ENCODE measurements at places on chromosomes 7 and 10.

DNA sequence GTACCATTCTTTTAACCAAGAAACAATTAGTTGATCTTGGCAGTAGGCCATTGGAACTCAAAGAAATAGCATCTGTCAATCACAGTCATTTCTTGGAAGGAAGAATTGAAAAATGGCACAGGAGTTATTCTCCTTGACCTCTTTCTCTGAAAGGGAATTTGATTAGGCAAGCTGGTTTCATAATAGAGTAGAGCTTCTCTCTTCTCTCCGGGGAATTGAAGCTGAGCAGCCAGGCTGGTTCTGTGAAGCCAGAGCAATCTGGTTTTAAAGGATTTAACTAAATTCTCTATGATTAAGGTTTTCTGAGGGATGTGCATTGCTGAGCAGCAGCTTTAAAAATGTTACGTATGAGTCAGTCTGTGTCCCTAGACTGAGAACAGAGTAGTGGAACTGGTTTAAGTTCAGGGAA lies 70.2 kb downstream of the AHCYL2 start:
- DNase-seq = no peak

GRCh38 chr7:135666846-135667245 lies 4.5 kb downstream of the STMP1 start:
- DNase-seq = no peak

- no peak for DNase-seq
These were observed 5.0 kb upstream of the ATXN7L1 start for GRCh38 chr7:105881439-105881838.

GRCh38 chr10:4953405-4953804 lies 9.8 kb upstream of the AKR1C1 start:
- DNase-seq = no peak

DNA sequence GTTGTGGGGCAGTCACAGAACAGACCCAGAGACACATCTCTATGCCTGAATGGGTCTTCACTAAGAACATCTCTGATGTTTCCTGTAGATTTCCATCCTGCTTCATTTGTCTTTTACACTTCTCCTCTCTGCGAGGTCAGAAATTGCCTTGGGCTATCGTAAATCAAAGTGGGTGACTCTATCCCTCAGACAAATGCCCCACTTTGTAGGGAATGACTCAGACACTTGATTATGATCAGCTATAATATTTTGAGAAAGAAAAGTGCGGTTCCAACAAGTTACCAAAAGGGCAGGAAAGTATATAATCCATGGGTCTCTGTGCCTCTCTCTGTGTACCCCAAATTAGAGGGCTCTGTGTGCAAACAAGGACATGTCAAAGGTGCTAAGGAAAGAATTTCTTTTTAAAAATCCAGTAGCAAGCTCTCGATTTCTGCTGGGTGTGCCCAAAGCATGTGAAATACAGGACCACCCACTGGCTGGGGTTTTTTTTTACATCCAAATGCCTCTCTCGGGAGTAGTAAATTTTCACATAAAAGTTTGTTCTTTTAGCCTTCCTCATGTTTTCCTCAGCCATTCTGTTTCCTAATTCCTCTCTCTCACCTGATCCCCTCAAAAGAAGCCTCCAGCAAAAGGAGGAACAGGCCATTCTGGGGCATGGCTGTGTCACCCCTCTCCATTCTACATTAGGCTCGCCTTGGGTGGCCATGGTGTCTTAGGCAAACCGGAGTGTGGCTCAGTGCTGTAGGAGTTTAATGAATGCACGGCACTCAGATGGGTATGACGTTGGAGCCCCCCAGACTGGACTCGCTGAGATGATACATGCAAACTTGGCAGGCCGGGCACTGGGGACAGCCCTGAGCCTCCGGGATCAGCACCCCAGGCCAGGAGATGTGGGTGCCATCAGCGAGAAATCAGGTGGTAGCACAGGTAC lies 6.3 kb upstream of the OPN4 start:
- DNase-seq = peak; percentile 25

- DNase-seq = no peak
These were observed 512.3 kb upstream of the GALNT17 start for GRCh38 chr7:70619659-70620058.

DNA sequence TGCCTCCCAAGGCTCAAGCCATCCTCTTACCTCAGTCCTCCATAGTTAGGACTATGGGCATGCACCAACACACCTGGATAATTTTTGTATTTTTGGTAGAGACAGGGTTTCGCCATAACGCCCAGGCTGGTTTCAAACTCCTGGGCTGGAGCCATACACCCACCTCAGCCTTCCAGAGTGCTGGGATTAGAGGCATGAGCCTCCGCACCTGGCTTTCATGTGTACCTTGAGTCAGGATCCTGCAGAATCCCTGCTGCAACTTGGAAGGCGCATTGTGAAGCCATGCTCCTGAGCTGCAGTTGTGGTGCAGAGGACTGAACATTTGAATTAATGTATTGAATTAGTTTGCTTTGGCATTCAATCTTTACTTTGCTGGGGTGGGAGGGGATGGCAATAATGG lies 29.4 kb upstream of the NMT2 start:
- DNase-seq = no peak

DNA sequence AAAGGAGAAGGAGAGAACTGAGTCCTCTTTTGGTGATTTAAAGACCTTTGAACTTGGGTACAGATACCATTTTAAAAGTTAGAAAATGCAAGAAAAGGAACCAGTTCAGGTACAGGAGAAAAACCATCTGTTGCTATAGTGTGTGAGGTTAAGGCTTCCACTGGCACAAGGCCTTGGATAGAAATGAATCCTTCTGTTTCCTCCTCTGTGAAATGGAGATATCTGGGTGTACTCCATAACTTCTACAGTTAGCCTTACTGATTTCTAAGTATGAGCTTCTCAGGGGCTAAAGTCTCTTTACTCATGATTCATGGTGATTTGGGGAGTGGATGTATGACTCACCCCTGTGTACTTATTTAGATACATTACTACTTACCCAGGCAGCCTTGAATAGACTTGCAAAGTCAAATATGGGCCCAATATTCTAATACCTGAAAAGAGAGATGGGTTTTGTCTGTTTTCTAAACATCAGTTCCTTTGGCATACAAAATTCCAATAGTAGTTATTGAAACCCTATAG lies 117.2 kb upstream of the ADO start:
- DNase-seq = peak; percentile 43

DNA sequence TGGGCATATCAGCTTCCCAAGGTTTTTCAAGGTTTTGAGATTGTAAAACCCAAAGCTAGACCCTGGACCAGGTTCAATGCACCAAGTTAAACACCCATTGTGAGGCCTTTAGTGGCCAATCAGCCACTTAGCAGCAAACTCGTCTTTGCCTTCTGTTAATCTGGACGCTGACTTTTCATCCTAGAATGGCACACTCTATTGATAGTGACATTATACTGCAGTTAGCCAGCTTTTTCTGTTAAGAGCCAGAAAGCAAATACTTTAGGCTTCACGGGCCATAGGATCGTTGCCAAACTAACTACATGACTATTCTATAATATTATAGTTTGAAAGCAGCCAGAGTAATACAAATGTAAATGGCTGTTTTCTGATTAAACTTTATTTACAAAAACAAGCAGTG lies 51.3 kb downstream of the VKORC1L1 start:
- DNase-seq = no peak

DNA sequence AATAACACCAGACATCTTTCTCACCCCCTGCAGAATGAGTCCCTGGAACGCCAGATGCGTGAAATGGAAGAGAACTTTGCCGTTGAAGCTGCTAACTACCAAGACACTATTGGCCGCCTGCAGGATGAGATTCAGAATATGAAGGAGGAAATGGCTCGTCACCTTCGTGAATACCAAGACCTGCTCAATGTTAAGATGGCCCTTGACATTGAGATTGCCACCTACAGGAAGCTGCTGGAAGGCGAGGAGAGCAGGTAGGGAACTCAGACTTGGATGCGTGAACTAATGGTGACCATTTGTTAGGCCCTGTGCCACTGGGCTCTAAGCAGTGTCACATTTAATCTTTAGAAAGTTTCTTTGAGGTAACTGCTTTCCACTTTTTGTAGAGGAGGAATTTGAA lies 7.1 kb downstream of the VIM start:
- DNase-seq = peak; percentile 58

DNA sequence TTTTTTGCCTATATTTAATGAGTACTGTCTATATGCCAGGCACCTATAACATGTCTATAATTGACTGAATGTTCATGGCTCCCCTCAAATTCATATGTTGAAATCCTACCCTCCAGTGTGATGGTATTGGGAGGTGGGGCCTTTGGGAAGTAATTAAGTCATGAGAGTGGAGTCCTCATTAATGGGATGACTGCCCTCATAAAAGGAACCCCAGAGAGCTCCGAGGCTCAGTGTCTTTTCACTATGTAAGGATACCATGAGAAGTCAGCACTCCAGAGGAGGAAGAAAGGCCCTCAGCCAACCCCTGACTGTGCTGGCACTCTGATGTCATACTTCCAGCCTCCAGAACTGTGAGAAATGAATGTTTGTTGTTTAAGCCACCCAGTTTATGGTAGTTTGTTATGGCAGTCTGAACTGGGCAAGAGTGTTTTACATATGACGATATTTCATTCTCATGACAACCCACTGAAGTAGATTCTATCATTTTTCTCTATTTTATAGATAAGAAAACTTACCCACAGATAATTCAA lies 61.1 kb upstream of the PCGF5 start:
- DNase-seq = no peak

- no peak for DNase-seq
These were observed 229.7 kb upstream of the PITRM1 start for GRCh38 chr10:3402187-3402751.

GRCh38 chr10:105974803-105975456 lies 1189.6 kb downstream of the SORCS1 start:
- peak; percentile 56 for DNase-seq

DNA sequence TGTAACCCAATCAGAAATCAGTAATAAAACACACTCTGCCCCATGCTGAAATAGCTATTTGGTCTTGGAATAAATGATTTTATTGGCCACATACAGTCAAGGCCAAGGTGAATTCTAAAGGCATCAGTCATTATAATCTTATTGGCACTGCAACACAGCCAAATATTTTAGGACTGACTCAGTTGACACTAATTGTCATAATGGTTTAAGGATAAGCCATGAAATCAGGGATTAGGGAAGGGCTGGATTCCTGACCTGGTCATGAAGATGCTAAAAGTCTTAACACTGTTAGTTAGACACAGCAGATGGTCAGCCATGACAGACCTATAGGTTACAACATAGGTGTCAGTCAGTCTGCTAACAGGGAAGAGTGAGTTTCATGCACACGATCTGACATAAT lies 330.3 kb upstream of the NPSR1 start:
- peak; percentile 10 for DNase-seq

- DNase-seq = peak; percentile 81
These were observed 149.1 kb upstream of the PRKCQ start for GRCh38 chr10:6729071-6729774.

GRCh38 chr10:86298501-86299001 lies 68.0 kb downstream of the GRID1 start:
- no peak for DNase-seq

DNA sequence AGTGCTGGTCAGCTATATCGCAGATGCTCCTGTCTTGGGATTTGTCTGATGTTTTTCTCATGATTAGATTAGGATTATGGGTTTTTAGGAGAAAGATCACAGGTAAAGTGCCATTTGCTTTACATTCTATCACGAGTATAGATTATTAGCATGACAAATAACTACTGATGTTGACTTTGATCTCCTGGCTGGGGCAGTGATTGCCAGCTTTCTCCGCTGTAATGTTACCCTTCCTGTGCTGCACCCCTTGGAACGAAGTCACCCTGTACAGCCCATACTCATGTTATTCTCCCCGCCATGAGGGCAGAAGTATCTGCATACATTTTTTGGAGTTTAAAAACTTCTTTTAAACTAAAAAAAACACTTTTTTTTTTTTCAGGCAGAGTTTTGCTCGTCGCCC lies 10.8 kb upstream of the CLDN4 start:
- DNase-seq = no peak

DNA sequence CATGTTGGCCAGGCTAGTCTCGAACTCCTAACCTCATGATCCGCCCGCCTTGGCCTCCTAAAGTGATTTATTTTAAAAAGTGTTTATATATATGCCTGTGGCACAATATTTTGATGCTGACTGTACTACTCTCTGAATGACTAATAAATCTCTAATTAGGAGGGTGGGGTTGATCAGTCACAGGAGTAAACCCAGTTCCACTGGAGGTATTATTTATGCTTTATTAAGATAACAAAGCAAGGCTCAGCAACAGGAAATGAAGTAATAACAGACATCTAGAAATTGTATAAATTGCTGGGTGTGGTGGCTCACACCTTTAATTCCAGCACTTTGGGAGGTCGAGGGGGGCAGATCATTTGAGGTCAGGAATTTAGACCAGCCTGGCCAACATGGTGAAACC lies 26.0 kb upstream of the MCU start:
- DNase-seq = peak; percentile 11

GRCh38 chr10:93471110-93471651 lies 11.0 kb downstream of the MYOF start:
- DNase-seq = peak; percentile 98

GRCh38 chr10:101085846-101086245 lies 24.1 kb downstream of the KAZALD1 start:
- peak; percentile 59 for DNase-seq

DNA sequence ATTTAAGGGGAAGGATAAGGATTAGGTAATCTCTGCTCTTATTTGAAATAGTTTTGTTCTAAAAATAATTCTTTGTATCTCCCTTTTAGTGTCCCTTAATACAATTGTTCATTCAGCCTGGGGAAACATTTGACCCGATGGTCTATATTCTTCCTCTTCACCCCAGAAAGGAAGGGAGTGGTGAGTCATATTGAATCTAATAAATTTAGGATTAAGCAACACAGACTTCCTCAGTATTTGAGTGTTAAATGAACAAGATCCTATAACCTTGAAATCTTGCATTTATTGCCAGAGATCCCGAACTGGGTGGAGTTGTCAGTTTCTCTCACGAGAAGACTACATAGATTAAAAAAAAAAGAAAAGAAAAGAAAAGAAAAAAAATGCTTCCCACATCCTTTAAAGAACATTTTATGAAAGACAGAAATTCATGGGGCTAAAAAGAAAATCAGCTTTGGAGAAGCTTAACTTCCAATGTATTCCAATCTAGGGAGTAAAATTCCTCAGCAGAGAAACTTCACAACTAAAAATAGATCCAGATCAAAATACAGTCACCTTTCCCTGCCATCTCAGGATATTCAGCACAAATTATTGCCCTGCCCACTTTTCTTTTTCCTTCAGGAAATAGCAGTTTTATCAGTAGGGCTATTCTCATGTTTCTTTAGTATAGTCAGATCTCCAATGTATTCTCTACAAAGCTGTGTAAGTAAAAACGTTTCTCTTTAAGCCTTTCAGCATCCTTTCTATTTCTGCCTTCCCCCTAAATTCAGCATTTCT lies 82.2 kb downstream of the SEMA3D start:
- DNase-seq = peak; percentile 69

DNA sequence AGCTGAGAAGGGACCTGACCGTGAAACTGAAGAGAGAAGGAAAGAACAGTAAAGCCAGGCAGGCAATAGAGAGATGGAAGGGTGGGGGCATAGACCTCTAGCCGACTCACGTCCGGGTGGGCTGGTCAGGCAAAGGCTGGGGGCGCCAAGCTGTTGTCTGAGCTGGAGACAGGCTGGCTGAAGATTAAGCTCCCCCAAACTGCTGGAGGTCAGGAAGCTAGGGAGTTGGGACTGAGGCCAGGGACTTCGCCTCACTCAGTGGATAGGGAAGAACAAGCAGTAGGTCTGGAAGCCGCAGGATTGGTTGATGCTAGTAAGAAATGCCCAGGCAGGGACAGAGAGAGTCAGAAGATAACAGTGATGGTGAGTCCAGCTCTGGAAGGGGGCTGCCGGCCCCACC lies 5.3 kb downstream of the PITX3 start:
- DNase-seq = no peak
